ENCODE measurements at places on chromosomes 4 and X. TPM values are rescaled to one million over a fixed set of nuclear protein-coding genes. Genes with fewer than 3 reads are reported as not detected.

GRCh38 chrX:153777261-153778090 lies 3.4 kb upstream of the SRPK3 start:
- no peaks in the 10 kb centered on the region for H3K27me3 ChIP-seq
- H3K36me3 ChIP-seq = peaks cover 67% of the 10 kb centered on the region
- peaks cover 29% of the 10 kb centered on the region for H3K4me1 ChIP-seq
- DNase-seq = no peak
- H3K4me3 ChIP-seq = no peak overlapping the region

The TRIM61 gene
- total RNA-seq = 3.0 TPM

The SYNPO2 gene
- 14.3 TPM for total RNA-seq

The CXCL3 gene
- 1.7 TPM for total RNA-seq

The RPL36A gene
- 166 TPM for total RNA-seq

Measured in spinal cord (tissue), 10 donors.